ENCODE measurements at places on chromosomes 7 and 10.

DNA sequence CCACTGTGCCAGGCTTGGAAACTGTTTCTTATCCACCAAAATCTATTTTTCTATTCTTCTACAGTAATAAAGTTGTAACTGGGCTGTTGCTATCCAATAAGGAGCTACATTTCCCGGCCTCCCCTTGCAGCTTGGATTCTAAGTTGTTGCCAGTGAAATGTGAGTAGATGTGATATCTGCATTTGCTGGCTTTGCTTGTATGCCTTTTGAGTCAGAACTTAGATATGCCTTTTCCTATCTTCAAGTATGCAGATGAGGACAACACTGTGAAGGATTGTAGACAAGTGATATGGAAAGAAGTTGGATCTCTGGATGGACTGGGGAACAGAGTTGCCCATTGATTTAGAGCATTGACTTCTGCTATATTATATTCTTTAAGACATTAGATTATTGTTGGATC lies 236.9 kb downstream of the REEP3 start:
- no peak for DNase-seq

- DNase-seq = peak; percentile 27
Observed at GRCh38 chr10:43260117-43260761, 6.6 kb downstream of the RASGEF1A start.

- DNase-seq = no peak
Observed at GRCh38 chr10:11168423-11169090, 150.9 kb downstream of the CELF2 start.

GRCh38 chr10:73956476-73957359 lies 41.2 kb upstream of the VCL start:
- DNase-seq = peak; percentile 75

DNA sequence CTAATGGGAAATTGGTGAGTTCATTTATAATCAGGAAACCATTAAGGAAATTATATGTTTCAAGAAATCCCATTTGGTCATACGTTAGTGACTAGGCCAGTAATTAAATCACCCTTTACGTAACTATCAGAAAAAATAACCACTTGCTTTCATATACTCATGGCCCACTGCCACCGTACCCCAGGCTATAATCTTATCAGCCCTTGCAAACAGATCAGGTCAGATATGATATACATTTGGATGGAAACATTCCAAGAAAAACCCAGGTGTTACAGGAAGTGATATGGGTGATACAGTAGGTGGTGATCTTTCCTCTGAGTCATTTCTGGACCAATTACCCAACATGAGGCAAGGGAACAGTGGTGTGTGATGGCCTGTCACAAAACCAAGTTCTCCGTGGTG lies 481.0 kb upstream of the SEMA3A start:
- no peak for DNase-seq

GRCh38 chr10:72772031-72772430 lies 80.1 kb downstream of the MCU start:
- no peak for DNase-seq

- no peak for DNase-seq
Observed at GRCh38 chr7:157469181-157470016, 132.6 kb downstream of the DNAJB6 start.

DNA sequence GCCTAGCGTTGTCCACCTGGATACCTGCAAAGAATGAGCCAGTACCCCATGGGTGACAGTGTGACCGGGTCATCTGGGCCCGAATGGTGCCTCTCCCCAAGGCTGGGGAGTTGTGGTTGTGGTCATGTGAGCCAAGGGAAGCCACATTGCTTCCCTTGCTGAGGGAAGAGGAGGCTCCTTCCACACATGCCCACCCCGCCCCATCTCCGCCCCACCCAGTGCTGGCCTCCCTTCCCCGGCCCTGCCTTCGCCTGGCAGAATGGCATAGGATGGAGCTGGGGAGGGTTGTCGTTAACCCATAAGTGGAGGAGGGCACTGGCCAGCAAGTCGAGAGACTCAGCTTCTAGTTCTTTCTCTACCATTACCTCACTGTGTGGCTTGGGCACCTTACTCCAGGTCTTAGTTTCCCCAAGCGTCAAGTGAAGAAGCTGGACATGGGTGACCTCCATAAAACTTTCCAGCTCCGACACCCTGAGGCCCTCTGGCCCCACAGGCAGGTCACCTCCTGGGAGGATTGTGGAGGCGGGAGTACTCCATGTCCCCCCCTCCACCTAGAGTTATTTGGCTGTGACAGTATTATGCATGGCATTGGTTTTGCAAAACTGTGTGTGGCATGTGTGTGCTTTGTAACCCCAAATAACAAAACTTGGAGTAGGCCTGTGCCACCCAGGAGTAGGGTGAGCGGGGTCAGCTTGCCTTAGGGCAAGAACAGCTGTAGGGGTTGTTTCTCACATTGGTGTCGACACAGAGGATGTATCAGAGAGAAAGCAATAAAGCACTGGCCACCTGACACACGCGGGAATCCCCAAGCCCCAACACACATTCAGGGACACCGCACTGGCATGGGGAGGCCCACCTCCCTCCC lies 90.5 kb upstream of the MACROH2A2 start:
- no peak for DNase-seq

- DNase-seq = no peak
Observed at GRCh38 chr7:148163246-148163645, 427.3 kb upstream of the C7orf33 start.

- DNase-seq = no peak
Observed at GRCh38 chr10:74593470-74593869, 232.9 kb upstream of the KAT6B start.

DNA sequence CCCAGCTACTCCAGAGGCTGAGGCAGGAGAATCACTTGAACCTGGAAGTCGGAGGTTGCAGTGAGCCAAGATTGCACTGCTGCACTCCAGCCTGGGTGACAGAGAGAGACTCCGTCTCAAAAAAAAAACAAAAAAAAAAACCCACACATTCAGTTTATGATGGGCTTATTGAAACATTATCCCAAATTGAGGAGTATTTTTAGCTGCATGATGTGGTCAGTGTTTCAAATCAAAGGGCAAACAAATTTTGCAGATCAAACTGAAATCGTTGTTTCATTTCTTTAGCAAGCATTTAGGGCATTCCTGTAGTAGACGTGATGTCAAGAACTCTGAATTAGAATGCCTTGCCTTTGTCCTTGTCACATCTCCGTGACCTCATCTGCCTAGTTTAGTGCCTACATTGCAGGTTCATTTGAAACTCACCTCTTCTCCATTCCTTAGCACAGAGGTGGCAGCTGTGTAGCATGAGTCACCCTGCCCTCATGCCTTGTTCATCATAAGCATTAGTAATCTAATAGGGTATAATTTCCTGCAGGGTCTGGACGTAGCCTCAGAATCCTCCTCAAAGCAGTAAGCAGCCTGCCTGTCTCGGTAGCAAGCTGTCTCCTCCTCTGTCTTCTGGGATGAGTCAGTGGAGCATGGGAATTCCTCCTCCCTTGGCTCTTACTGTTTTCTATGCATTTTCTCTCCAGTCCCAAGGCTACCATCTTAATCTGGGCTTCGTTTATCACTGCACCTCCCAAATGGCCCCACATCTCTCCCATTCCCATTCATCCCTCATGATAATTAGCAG lies 73.8 kb downstream of the CUL1 start:
- no peak for DNase-seq

DNA sequence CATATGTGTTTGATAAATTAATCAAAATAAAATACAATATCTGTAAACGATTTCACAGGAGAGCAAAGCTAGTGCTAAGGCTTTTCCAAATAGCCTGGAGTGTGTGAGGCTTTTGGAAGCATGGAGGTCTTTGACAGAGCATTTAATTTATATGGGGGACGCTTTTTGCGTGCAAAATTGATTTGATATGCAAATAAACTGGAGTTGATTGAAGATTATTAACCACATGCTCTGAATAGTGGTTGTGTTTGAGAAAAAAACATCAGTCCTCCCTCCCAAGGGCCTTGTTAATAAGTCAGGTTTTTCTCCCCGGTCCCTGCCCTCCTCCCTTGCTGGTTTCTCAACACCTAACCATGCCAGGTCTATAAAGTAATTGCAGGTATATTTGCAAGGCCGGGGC lies 85.1 kb upstream of the FGFR2 start:
- no peak for DNase-seq

DNA sequence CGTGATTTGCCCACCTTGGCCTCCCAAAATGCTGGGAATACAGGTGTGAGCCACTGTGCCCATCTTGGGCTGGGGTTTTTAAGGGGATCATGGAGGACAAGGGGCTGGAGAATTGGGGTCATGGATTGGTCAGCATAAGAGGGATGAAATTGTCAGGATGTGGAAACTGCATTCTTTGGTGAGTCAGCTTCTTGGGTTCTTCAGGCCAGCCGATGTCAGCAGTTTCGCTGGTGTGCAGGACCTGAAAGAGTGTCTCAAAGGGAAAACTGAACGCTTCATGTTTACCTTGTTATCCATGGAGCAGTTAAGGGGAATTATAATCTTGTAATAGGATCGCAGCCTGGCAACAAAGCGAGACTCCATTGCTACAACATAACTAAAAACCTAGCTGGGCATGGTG lies 13.0 kb downstream of the GALNT17 start:
- DNase-seq = no peak

DNA sequence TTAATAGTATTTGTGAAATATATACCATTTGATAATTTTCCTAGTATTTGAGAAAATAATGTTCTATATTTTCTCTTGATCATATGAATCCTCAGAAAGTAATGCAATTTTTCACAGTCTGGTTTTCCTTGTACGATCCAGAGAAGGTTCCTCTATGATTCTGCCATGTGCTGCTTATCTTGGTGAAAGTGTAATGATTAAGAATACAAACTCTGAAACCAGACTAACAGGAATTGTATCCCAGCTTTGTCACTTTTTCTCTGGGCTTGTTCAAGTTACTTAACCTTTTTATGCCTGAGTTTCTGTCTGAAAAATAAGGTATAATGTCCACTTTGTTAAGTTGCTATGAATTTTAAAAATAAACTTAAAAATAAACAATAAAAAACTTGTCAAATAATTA lies 169.6 kb upstream of the ZNF804B start:
- DNase-seq = no peak

GRCh38 chr7:82507365-82507975 lies 63.9 kb upstream of the CACNA2D1 start:
- no peak for DNase-seq

DNA sequence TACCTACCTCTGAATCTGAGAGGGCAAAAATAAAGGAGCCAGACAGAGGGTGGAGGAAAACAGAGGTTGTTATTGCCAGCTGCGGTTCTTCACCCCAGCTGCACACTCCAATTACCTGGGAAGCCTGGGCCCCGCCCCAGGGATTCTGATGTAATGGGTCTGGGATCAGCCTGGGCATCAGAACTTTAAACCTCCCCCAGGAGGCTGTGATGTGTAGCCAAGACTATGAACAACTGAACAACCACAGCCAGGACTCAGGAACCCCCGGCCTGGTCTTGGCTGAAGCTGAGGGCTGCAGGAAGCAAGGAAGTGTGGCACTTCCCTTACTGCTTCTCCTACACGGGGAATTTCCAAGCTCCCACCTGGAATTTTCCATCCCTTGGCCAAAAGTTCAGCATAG lies 89.3 kb downstream of the HIP1 start:
- peak; percentile 68 for DNase-seq

- DNase-seq = no peak
Observed at GRCh38 chr10:14967897-14968296, 8.7 kb downstream of the MEIG1 start.

DNA sequence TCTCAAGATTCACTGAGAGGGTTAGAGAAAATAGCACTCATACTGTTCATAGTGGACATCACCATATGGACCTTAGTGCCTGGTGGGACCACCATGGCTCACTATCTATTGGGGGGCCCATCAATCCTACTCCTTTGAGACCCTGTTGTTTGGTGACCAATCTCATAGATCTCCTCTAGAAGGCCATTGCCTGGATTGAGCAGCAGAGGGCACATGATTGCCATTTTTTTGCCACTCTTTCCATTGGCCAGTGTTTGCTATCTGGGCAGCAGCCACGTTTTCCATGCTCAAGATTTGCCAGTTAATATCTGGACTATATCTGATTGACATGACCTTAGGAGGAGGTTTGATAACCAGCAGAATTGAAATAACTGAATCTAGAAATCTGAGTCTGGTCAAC lies 244.5 kb downstream of the ITGB1 start:
- DNase-seq = no peak

GRCh38 chr10:113176652-113177155 lies 226.7 kb downstream of the TCF7L2 start:
- DNase-seq = no peak

GRCh38 chr10:29332761-29333148 lies 43.9 kb downstream of the LYZL1 start:
- no peak for DNase-seq

DNA sequence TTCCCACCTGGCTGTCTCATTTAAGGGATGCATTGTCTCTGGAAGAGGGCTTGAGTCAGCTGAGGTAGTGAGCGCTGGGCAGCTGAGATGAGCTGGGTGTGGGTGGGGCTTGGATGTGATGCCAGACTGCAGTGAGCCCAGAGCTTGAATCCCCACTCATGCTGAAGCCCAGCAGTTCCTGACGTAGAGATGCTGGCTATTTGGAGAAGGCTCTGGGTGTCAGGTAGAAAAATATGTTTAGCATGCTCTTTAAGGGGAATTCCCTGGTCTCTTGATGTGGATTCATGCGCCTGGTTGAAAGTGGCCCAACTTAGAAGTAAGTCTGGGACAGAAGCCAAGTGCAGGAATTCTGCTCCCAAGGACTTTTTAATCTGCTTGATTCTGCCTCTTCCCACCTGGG lies 241.5 kb upstream of the IGFBP3 start:
- DNase-seq = no peak

DNA sequence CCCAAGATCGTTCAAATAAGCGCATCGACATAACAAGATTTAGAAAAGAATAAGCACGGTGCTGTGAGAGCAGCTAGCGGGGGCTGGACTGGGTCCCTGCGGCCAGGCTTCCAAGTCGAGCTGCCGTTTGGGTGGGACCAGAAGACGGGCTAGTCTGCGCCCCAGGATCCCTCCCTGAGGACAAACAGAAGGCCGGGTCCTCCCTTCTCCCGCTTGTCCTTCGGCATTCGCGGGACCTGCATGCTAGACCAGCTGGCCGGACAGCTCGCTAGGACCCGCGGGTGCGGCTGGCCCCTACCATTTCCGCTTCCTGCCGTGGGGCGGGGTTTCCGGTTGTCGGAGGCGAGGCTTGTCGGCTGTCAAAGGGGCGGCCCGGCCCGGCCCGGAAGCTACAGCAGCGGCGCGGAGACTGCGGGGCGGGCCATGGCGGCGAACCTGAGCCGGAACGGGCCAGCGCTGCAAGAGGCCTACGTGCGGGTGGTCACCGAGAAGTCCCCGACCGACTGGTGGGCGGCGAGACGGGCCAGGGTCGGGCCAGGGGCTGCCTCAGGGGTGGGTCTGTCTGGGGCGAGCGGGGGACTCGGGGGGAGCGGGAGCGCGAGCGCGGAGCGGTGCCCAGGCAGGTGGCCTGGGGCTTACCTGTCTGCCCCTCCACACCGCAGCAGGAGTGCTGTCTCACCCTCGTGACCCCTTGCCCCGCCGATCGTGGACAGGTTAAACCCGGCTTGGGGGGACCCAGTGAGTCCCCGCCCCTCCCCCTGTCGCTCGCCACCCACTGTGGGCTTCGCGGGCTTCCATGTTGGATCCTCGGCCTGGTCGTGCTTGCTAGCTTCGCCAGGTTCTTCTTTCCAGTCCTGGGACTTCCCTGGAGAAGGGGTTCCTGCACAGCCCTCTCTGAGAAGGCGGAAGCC lies at the start of gene DBNL:
DBNL (plus strand) TSS at position 388 of the 911 bp plus-strand sequence; CDS start at position 424, 36 bp downstream.
- DNase-seq = peak; percentile 95

- no peak for DNase-seq
Observed at GRCh38 chr10:82464966-82465365, 590.0 kb downstream of the NRG3 start.

All from left hindlimb (tissue), 1 donor.